Pons (tissue), 1 donor: ENCODE measurements at places on chromosomes 4 and X.

DNA sequence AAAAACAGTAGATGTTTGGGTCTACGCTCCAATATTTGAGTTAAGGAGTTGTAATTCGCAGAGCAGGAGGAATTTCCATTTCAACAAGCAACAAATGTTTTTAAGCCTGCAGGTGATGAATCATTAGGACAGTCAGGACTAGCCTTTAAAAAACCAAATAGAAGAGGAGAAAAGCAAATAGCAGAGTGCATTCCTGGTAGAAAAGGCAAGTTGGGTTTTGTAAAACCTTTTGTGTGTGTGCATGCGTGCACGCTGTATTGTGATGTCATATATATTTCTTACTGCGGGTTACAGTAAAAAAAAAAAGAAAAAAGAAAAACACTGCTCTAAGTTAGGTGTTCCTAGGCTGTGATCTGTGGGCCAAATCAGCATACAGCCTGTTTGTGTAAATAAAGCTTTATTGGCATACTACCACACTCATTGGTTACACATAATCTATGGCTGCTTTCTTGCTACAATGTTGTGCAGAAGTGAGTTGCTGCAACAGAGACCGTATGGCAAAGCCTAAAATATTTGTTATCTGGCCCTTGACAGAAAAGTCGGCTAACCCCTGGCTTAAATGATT lies 135.6 kb downstream of the MID1 start:
- DNase-seq = no peak

DNA sequence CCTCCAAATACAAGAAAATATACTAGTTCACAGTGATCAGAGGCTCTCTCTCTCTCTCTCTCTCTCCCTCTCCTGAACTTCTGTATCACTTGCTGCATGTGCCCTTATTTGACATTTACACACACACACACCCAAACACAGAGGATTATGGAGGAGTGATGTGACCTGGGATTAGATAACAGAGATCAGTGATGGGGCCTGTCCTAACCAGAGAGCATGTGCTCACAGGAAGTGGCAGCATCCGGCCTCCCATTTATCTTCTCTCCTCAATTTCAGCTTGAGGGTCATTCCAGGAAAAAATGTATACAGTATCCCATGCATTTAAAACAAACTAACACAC lies 143.0 kb downstream of the TSPAN5 start:
- no peak for DNase-seq

- DNase-seq = peak; percentile 19
These were observed 97.1 kb upstream of the ATOH1 start for GRCh38 chr4:93731456-93731855.

DNA sequence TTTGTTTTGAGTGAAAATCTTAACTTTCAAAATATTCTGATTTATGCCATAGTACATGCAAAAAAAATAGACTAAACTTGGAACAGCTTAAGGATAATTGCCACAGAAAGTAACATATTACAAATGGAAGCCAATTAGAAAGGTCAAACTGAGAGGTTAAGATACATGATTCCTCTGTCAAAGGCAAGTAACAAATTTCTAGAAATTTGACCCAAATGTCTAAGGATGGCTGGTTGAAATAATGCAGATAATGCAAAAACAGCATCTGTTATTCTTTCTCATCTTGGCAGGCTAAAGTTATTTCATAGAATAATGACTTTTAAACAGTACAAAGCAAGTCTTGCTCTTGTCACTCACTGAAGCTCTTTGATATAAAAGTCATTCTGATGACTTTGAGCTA lies 10.5 kb downstream of the FGF5 start:
- no peak for DNase-seq

GRCh38 chrX:145396612-145397011 lies 149.3 kb downstream of the SPANXN1 start:
- DNase-seq = no peak

- no peak for DNase-seq
These were observed 44.6 kb upstream of the VEGFC start for GRCh38 chr4:176837169-176837895.

- no peak for DNase-seq
These were observed 24.5 kb upstream of the SPP1 start for GRCh38 chr4:87950936-87951511.
